ENCODE measurements at places on chromosomes 12 and 14.

DNA sequence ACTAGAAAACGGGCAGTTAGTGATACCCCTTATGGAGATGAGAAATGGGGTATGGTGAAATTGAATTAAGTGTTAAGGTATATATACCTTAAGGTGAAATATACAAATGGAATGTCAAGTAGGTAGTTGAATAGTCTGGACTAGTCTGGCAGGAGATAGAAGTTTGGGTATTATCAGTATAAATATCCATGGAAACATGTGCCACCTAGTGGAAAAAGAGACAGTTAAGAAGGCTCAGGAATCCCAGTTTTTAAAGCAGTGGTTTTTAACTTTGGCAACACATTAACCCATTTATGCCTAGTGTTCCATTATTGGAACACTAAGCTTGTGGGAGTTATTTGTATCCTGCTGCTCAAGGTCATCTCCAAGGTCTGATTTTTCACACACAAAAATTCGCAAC, 38.6 kb upstream of the TPH2 start:
- DNase-seq: no peak

GRCh38 chr12:2982361-2982760, 23.2 kb downstream of the TEAD4 start:
- no peak for DNase-seq

- DNase-seq: no peak
These were observed 123.6 kb downstream of the METTL25 start for GRCh38 chr12:82481954-82482353.

DNA sequence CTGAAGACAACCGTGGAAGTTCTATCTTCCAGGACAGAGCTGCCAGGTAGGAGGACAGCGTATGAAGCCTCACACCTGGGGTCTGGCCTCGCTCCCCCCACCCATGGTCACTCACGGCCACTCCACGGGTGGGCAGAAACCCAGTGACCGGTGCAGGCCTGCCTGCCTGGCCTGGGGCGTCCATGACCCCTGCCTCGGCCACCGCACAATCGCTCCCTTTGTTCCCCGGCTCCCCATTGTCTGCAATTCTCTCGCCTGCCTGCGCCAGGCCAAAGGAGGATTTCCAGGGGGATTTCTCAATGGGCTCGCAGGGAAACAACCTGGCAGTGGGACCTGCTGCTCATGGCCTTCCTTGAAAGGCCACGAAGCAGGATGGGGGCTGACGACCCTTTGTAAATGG, 22.6 kb downstream of the CCDC85C start:
- DNase-seq: no peak

GRCh38 chr12:14905269-14906004, 19.8 kb upstream of the MGP start:
- DNase-seq: no peak

- no peak for DNase-seq
These were observed 375.1 kb downstream of the GRIN2B start for GRCh38 chr12:13606290-13606689.

DNA sequence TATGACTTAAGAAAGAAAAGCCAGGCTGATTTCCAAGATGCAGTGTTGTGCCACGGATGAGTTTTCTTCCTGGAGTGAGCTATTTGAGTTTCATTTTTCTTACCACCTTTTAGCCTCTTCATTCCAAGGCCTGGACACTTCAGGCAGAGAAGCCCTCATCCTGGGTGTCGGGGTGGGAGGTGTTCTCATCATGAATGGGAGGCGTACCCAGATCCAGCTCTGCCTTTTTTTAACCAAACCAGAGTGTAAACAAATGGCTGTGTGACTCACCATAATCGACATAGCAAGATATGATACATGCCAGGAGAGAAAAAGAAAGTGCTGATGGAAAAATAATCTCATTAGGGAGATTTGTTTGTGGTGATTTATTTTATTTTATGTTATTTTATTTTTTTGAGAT, 79.9 kb downstream of the ARF6 start:
- peak; percentile 25 for DNase-seq

DNA sequence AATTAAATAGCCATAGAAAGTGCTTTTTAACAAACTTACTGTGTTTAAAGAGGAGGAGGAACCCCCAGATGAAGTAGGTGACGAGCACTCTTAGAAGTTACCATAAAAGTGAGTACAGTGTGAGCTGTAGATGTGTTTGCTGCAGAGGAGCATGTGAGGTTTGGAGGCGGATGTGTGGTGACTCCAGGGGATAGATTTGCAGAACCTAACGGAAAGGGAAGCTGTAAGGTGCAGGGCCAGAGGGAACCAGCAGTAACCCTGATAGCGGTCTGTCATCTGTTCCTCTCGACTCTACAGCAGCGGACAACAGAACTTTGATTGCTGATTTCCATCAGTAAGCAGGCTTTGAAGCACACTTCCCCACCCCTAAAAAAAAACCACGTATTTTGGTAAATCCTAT, 5.2 kb downstream of the CALM1 start:
- no peak for DNase-seq
